ENCODE measurements at places on chromosomes 2 and 18.

- no peak for DNase-seq
These were observed 8.2 kb downstream of the KCTD1 start for GRCh38 chr18:26540043-26540628.

DNA sequence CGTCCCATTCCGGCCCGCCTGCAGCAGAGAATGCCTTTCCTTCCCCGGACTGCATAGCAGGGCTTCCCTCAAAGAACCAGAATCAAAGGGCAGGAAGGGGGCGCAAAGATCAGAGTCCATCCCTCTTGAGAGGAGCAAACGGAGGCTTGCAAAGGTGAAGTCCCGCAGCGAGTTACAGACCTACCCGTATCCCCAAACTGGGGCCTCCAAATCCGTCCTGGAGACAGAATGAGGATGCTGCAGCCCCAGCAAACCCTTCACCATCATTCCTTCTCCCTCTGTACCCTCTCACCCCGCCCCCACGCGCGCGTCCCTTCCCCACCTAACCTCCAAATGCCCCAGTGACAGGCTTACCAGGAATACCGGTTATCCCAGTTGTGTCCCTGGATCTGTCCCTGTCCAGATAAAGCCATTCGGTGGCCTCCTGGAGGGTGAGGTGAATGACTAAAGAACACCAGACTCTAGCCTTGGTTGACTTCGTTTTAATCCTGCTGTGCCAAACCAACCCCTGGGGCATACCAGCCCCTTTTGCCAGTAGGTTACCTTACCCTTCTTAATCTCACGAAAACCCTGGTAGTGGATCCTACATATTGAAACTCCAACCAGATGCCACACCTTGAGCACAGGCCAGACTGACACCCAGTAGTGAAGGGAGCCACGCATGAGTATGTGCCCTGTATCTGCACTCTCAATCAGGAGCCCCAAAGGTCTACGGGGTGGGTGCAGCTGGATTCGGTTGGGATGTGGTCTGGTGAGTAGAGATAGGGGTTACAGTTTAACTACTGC, 961 bp upstream of the SLC40A1 start:
- DNase-seq = no peak

DNA sequence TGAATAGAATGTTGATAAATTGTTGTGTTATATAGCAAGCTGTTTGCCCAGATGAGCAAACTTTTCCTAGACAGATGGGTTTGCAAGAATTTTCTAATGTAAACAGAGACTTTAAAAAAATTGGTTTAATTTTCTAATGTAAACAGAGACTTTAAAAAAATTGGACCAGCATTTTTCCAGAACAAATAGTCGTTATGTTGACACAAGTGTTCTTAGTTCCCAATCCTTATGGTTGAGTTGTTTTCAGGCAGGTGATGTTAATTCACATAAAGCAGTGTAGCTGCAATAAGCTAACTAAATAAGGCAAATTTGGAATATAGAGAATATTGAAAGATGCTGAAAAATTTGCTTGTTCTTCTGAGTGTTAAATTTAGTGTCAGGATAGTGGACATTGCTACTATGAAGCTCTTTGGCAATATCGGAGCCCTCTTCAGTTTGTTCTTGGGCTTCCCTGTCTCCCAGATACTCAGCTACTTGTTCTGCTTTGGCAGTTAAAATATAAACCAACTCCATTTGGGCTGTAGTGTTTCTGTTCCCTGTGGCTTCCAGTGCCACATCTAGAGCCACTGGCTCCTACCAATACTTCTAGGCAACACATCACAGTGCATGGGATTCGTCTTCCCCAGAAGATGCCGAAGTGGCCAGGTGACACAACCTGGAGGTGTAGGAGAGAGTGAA, 105.7 kb downstream of the DYNAP start:
- DNase-seq = no peak

- no peak for DNase-seq
These were observed 453.2 kb downstream of the LPIN1 start for GRCh38 chr2:12199491-12200211.

GRCh38 chr2:47295981-47296635, 106.8 kb upstream of the MSH2 start:
- DNase-seq = no peak

DNA sequence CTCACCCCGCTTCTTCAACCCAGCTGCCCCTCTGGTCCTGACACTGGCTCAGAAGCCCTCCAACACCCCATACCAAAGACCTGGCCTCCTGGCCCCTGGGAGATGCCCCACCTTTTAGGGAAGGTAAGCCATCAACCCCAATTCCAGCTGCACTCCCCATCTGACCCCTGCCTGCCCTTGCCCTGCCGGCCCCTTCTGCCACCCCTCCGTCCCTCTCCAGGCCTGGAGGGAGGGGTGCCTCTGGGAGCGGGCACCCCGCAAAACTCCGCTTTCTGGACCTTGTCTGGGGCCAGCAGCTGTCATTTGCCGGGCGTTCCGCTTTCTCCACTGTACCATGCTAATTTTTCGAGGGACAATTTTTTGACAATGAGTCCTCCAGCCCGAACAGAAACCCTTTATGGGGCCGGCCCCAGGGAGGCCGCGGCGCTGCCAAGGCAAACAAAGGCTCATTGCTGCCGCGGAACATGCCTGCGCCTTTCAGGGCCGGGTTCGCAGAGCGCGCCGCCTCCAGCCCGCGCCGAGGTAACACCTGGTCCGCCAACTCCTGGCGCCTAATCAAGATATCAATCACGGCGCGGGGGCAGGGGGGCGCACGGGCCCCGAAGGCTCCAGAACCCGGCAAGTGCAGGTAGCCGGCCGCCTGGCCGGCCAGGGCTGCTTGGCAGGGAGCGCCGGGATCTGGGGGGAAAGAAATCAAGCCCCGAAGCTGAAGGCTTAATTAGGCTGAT, 96.0 kb downstream of the INHBB start:
- DNase-seq = no peak

Data from fibroblast of skin of left biceps (primary cell).